ENCODE measurements at places on chromosomes 6 and 20.
A peak's percentile ranks its signal among the peaks of the same experiment; 100 is the strongest.

- no peak for DNase-seq
Measured at GRCh38 chr20:4973330-4974097, 27.8 kb downstream of the SLC23A2 start.

GRCh38 chr6:137246791-137247202 lies 27.6 kb upstream of the IFNGR1 start:
- no peak for DNase-seq

DNA sequence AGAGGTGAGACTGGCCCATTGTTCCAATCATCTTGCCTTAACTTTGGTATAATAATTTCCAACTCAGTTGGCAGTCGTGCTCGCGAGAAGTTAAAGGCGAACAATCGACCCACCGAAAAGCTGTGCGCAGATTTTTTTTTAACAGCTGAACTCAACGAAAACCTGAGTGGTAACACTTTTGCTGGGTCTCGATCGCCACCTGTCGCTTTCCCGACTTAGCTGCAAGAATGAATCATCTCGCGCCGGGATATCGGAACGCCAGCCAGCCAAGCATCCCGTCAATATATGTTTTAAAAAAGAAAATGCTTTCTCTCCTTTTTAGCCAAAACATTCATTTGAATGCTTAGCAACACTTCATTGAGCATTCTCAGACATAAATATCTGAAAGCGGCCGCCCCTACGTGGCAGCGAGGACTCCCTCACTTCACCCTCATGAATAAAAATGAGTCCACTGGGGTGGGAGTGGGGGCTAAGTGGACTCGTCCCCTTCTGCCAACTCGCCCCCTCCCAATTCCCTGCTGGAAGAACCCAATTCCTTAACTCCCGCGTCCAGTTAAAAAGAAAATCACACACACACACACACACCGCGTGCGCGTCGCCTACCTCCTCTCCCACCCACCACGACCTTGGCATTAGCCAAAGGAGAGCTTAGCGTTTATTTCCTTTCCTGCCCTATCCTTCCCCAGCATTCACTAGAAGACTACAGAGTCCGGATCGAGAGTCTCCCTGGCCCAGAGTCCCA lies 1.5 kb downstream of the COL12A1 start:
- DNase-seq: peak; percentile 92

- no peak for DNase-seq
Measured at GRCh38 chr20:50037123-50037522, 54.3 kb downstream of the SNAI1 start.

GRCh38 chr6:5234874-5235273 lies 25.9 kb downstream of the LYRM4 start:
- DNase-seq: no peak

DNA sequence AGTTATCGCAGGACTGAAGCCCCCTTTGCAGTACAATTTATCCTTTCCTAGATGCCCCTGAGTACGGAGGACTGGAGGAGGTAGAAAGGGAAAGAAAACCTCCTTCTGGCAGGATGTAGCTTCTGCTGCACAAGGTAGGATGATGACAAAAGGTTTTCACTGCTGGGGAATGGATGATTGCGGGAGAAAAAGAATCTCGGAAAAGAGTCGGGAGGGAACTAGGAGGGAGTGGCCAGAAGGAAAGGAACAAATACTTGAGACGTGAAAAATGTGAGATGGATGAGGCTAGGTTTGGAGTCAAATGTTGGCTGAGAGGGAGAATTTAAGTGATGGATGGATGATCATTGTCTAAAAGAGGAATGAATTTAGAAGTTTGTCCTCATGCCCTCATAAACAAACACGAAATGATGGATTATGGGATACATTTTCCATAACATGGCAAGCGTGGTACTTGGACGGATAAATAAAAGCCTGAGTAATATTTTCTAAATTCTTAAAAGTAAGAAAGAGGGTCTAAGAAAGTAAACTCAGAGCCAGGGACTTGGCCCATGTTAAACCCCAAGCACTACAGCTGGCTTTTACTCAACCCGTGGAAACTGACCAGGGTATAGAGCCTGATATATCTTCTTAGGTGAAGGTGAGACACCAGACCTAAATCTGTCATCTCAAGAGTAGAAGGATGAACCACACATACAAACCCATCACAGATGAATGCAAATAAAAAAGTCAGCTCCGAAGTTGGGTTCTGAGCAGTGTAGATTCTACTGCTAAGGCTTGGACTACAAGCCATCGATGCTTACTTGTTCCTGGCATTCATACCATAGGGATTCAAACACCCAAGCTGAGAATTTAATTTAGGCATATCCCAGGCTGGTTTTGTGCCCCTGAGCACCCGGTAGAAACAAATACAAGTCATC lies 72.4 kb downstream of the HFE start:
- peak; percentile 37 for DNase-seq

GRCh38 chr6:116298973-116299372 lies 19.2 kb upstream of the TSPYL1 start:
- no peak for DNase-seq

- DNase-seq: peak; percentile 4
Measured at GRCh38 chr6:63058601-63059000, 152.7 kb upstream of the FKBP1C start.

DNA sequence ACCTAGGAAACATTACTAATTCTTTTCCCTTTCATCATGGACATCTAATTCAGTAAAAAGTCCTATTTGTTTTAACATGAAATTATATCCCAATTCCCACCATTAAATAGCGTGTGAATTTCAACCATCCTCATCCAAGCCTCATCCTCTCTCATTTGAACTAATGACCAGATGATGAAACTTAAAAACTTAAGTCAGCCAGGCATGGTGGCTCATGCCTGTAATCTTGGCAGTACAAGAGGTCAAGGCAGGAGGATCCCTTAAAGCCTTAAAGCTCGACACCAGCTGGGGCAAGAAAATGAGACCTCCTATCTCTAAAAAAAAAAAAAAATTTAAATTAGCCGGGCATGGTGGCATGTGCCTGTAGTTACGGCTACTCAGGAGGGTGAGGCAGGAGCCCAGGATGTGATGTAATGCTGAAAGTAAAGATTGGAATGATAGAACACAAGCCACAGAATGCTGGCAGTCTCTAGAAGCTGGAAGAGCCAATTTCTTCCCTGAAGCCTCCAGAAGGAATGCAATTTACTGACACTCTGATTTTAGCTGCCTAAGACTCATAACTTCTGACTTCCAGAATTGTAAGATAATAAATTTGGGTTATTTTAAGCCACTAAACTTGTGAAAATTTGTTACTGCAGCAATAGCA lies 27.1 kb upstream of the HAO1 start:
- no peak for DNase-seq

- DNase-seq: no peak
Measured at GRCh38 chr20:7196481-7196880, 429.0 kb downstream of the BMP2 start.

DNA sequence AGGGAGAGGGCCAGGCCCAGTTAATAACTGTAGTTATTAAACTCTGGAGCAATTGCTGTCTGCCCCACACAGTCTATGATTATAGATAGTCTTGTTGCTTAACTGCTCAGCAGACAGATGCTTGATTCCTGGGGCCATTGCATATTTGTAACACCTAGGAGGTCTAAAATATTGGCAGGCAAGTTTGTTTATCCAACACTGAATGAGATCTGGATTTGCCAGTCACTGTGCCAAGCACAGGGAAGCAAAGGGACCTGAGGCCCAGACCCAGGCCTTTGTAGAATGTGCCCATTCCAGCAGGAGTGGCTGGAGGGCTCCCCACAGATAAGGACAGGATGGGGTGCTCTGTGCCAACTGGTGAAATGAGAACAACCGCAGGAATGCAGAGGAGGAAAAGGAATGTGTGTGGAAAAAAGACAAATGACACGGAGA lies 17.6 kb upstream of the ENTPD6 start:
- DNase-seq: peak; percentile 45

DNA sequence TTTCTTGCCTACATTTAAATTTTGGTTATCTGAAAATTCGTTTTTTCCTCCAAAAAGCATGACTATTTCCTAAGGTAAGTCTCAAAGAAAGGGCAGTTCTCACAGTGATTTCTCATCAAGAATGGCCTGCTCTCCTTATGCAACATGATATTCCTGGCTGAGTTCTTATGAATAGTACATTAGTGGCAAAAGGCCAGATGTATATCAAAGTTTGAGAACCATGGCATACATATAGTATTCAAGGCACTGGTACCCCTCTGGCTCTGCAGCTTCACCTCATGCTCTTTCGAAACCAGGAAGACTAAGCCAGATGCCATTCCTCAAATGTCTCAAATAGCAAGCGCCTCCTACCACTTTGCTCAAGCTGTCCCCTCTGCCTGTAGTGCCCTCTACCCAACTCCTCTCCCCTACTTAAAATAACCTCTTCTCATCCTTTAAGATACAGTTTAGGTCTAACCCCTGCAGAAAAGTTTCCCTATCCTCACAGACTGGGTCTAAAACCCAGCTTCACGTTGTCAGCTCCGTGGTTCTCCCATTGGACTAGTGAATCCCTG lies 280.3 kb downstream of the HACE1 start:
- DNase-seq: no peak

DNA sequence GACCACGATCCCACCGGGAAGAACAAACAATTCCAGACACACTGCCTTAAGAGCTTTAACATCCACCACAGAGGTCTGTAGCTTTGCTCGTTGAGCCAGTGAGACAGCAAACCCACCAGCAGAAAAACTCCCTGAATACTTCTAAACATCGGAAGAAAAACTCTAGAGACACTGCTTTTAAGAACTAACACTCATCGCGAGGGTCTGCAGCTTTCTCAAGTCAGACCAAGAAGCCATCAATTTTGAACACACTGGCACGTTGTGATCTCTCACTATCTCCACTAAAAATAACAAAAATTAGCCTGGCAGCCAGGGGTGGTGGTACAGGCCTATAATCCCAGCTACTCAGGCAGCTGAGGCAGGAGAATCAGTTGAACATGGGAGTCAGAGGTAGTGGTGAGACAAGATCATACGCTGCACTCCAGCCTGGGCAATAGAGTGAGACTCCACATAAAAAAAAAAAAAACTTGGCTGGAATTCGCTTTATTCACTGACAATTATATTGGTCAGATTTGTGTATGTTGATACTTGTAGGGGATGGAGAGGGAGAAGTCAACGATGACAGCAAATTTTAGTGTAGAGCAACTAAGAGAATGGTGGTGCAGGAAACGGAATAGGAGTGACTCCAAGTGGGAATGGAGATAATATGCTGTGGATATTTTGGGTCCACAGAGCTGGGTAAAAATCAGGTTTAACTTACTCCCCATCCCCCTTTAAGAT lies 860 bp upstream of the TMEM14C start:
- DNase-seq: no peak

- DNase-seq: no peak
Measured at GRCh38 chr20:35564905-35565304, 23.0 kb downstream of the ERGIC3 start.

DNA sequence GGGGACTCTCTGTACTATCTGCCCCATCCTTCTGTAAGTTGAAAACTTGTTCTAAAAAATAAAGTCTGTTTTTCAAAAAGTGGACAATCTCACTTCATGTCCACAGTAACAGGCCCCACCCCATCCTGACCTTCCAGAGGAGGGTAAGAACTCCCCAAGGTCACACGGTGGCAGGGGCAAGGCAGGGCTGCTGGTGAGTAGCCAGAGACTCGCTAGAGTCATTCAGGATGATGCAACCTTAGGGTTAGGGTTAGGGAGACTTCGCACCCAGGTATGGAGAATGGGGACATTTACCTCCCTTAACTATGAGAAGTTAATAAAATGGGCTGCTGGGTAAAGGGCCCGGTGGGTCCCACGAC lies 15.4 kb downstream of the PEDS1 start:
- DNase-seq: no peak

- no peak for DNase-seq
Measured at GRCh38 chr20:6711951-6712649, 55.4 kb upstream of the BMP2 start.

DNA sequence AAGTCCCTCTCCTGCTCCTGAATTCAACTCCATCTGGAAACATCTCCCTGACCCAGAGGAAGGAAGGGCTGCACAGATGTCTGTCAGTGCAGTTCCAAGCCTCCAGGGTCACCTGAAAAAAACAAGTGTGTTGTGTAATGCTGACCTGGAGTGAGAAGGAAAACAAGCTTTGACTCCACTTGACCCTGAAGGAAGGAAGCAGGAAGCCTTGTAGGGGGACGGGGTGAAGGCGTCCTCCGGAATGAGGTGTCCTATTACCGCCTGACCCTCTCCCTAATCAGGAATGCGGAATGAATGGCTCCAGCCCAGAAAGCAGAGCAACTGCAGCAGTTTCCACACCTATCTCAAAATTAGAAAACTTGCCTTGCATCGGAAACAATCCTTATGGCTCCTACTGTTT lies 13.9 kb upstream of the ADGRF5 start:
- DNase-seq: peak; percentile 81

GRCh38 chr6:91486200-91486599 lies 899.3 kb upstream of the MAP3K7 start:
- no peak for DNase-seq

- peak; percentile 41 for DNase-seq
Measured at GRCh38 chr20:36435592-36436541, 105.5 kb upstream of the MYL9 start.

GRCh38 chr6:129895692-129896091 lies 34.6 kb upstream of the TMEM244 start:
- no peak for DNase-seq

- no peak for DNase-seq
Measured at GRCh38 chr6:111118826-111119225, 31.5 kb downstream of the SLC16A10 start.

GRCh38 chr6:136365776-136366354 lies 76.2 kb upstream of the BCLAF1 start:
- no peak for DNase-seq

DNA sequence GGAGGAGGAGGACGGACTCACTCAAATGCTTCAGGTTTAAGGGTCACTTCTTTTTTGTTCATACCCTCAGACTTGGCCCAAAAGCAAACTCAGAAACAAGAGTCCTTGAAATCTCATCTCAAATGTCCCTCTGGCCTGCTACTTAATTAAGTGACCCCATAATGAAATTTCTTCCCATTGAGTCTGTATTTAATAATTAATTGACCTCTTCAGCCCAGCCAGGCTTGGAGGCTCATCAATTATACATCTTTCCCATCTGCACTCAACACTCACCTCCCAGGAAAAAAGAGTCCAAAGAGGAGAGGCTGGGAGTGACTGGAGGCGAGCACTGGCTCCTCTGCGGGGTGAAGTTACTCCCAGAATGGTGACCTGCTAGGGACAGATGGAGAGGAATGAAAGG lies 90.5 kb upstream of the EYA2 start:
- DNase-seq: no peak

DNA sequence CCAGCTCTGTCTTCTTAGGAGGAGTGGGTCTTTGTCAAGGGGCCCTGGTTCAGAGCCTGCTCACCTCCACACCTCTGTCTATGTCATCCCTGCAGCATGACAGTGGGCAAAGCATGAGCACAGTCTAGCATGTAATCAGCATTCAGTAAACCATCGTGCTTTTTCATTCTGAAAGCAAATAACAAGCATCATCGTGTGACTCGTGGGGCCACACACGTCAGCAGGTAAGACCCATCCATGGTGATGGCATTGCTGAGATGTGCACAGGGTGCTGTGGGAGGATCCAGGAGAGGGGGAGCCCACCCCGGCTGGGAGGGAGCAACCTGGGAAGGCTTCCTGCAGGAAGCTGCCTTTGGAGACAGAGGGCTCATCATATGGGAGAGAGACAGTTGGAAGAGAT lies 106.7 kb downstream of the TMEM242 start:
- no peak for DNase-seq
